ENCODE measurements at places on chromosomes 7 and 10.

- DNase-seq = no peak
Measured at GRCh38 chr7:87075671-87076404, 16.4 kb upstream of the ELAPOR2 start.

- DNase-seq = no peak
Measured at GRCh38 chr10:24701447-24701846, 22.2 kb downstream of the ARHGAP21 start.

DNA sequence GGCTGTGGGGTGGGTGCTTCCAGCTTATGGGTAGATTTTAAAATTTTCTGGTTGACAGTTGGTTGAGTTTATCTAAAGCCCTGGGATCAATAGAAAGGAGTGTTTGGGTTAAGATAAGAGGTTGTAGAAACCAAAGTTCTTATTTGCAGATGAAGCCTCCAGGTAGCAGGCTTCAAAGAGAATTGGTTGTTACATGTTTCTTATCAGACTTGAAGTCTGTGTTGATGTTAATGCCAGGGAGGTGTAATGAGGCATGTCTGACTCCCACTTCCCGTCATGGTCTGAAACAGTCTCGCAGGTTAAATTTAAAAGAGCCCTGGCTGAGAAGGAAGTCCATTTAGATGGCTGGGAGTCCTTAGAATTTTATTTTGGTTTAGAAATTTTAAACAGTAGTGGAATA lies 165.2 kb upstream of the TMEM72 start:
- no peak for DNase-seq

- no peak for DNase-seq
Measured at GRCh38 chr10:78991187-78991586, 77.6 kb upstream of the ZMIZ1 start.

DNA sequence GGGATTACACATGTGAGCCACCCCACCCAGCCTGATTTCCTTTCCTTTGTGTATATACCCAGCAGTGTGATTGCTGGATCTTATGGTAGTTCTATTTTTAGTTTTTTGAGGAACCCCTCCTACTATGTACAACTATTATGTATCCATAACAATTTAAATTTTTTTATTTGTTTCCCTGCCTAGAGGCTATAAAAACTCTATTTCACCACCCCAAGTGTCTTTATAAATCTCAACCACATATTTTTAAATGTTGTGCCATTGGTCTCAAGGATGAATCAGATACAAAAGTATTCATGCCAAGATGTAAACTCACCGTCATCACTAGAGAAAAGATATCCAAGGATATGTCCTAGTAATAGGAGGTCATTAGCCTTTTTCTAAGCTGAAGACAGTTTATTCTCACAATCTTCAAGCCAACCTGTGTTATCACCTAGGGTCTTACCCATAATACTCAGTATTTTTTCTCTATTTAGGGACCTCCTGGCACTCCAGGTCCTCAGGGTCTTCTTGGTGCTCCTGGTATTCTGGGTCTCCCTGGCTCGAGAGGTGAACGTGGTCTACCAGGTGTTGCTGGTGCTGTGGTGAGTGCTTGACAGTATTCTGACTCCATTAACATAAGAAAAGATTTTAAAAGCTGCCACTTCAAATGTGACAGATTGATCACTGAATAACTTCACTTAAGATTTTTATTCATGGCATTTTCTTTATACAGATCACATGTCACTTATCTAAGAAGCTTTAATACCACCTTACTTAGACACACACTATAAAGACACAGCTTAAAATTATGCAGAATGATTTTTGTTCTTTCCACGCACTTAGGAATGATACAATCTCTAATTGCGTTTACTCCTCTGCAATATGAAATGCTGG lies 29.4 kb downstream of the COL1A2 start:
- DNase-seq = no peak

- no peak for DNase-seq
Measured at GRCh38 chr7:110104243-110104642, 986.7 kb upstream of the LRRN3 start.

GRCh38 chr7:34296663-34297062 lies 361.4 kb upstream of the NPSR1 start:
- DNase-seq = no peak

DNA sequence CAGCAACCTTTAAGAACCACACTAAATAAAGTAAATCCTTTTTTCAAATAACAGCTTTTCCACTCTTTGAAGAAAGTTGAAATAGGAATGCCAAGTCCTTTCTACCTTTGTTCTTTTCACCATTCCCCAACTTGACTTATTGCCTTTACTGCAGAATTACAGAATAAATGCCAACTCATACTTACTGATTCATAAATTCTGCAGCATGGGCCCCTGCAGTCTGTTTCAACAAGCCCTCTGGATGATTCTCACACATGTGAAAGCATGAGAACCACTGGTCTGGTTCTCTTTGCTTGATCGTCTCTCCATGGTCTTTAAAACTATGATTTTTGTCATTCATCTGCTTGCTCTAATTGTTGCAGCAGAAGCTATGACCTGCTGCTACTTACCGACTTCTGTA lies 56.1 kb downstream of the HACD1 start:
- no peak for DNase-seq

DNA sequence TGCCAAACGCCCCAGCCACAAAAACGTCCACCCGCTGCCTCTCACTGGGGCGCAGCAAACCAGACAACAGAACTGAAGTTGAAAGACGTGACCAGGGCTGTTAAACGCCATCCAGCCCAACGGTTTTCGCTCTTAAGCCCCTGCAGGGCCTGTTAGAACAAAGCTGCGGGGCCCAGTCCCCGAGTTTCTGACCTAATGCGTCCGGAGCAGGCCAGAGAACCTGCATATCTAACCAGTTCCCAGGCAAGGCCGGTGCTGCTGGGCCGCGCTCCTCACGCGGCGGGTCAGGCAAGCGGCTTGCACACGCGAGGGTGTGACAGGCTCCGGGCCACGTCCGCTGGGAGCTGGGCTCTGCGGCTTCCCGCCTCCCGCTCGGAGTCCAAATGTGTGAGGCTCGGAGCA lies 87.0 kb downstream of the PTPRN2 start:
- no peak for DNase-seq

DNA sequence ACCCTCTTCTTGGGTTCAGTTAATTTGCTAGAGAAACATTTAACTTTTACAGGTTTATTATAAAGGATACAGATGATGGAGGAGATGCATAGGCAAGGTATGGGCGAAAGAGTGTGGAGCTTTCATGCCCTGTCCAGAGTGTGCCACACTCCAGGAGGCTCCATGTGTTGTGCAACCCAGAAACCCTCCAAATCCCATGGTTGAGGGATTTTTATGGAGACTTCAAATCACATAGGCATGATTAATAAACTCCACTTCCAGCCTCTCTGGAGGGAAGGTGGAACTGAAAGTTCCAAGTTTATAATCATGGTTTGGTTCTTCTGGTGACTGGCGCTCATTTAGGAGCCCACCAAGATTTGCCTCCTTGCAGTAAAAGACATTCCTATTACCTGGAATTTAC lies 159.9 kb downstream of the PHTF2 start:
- no peak for DNase-seq

GRCh38 chr10:117996709-117997108 lies 50.0 kb downstream of the RAB11FIP2 start:
- DNase-seq = no peak

GRCh38 chr7:26061678-26062603 lies 90.1 kb upstream of the NFE2L3 start:
- peak; percentile 18 for DNase-seq

DNA sequence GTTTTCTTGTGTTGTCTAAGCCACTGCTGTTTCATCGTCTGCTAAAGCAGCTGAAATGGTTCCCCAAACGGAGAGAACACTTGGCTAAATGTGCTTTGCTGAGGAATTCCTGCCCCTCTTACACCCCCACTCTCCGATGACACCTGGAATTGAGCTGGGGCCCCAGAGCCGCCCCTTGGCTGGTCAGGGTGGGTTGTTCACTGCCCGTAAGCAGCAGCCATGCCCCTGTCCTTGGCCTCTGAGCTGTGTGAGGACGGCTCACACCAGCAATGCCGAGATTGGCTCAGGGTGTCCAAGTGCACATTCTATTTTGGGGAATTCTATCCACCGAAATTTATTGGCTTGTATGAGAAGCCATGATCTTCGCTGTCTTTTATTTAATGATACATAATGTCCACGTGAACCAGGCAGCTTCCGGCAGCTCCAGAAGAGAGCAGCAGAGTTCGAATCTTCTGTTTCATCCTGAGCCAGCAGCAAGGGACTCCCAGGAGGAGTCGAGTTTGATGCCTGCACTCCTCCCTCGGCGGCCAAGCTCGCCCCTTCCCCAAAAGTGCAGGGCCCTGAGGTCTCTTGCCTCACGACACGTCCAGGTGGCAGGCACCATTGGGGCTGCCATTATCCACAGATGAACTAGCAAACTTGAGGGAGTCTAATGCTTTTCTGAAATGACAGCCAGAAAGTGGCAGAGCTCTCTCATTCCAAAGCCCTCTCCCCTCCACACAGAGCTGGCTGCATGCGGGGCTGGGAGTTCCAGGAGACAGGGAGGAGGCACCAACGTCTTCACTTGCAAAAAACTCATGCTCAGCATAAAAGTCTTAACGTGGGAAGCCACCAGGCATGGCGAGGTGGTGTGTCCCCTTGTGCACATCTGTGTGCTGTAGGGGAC lies 114.0 kb downstream of the WDR37 start:
- DNase-seq = no peak

GRCh38 chr10:102612964-102613275 lies 31.4 kb upstream of the TRIM8 start:
- no peak for DNase-seq

DNA sequence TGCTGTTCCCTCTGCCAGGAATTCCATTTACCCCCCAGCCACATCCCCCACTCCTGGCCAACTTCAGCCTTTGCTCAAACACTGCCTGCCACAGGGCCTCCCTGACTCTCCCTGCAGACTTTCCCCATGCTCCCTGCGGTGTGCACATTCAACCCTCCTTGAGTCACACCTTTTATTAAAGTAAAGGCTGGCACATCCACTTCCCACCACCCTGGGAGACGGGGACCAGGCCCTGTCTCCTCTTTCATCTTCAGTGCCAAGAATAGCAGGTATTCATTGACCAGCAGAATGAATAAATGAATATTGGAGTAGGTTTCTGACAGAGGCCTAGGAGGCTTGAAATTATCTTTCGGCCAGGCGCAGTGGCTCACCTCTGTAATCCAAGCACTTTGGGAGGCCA lies 91.4 kb downstream of the GRK5 start:
- DNase-seq = no peak

DNA sequence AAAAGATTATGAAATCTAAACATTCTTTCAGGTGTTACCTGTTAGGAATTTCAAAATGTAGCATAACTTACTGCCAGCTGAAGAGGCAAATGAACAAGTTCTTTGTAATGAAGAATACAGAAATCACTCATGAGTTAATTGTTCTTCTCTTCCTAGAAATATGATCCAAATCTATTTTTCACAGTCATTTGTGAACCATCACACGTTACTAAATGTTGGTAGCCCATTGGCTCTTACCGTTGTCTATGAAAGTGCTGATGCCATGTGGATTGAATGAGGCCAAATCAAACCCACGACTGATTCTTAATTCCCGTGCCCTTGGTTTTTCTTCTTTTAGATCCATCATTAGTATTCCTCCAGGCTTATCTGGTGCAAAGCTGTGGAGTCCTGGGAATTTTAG lies 15.9 kb upstream of the PON3 start:
- no peak for DNase-seq

- no peak for DNase-seq
Measured at GRCh38 chr7:142496545-142496991, 238.7 kb upstream of the PRSS58 start.

DNA sequence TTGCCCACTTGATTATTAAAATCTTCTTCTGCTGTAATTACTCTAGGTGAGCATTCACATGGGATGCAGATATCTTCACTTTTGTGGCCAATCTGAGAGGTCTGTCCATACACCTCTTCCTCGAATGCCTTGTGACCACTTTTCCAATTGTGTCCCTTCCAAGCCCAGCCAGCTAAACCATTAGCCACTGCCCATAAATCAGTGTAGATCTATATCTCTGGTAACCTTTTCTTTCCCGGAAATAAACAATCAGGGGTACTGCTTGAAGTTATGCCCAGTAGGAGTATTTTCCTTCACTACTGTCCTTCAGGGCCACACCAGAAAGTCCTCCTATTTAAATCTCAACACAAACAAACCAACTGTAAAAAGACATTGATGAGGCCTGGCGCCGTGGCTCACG lies 104.6 kb upstream of the KCNMA1 start:
- DNase-seq = no peak

- no peak for DNase-seq
Measured at GRCh38 chr10:103640436-103641181, 147.1 kb downstream of the NEURL1 start.

DNA sequence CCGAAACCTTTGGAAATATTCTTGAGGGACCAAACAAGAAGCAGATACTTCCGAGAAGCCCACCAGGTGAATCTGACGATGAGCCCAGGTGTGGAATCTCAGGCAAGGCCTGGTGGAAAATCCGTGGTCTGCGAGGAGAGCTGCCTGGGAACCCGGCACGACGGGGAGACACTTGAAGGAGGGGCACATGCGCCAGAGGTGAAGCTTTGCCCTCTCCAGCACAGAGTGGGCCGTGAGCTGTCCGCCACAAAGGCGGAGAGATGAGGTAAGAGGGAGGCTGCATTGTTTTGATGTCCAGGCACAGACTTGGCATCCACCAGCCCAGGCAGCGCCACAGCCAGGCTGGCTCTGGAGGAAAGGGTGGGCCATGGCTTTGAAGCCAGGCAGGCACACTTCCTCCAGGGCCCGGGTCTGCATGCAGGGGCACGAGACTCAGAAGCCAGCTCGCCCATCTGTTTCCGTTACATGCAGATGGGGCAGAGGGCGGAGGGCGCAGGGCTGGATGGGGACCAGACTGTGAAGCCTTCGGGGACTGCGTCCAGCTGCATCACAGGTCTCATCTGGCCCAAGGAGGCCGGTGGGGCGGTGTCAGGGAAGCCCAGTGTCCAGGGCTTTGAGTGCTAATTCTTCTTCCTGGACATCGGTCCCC lies 45.4 kb downstream of the CALML3 start:
- no peak for DNase-seq

- no peak for DNase-seq
Measured at GRCh38 chr7:128935342-128935730, 2.4 kb upstream of the IRF5 start.

- no peak for DNase-seq
Measured at GRCh38 chr10:51937308-51938140, 238.1 kb upstream of the CSTF2T start.

GRCh38 chr7:26307791-26308190 lies 16.1 kb downstream of the SNX10 start:
- DNase-seq = no peak

GRCh38 chr10:125112697-125113494 lies 47.5 kb downstream of the CTBP2 start:
- no peak for DNase-seq

DNA sequence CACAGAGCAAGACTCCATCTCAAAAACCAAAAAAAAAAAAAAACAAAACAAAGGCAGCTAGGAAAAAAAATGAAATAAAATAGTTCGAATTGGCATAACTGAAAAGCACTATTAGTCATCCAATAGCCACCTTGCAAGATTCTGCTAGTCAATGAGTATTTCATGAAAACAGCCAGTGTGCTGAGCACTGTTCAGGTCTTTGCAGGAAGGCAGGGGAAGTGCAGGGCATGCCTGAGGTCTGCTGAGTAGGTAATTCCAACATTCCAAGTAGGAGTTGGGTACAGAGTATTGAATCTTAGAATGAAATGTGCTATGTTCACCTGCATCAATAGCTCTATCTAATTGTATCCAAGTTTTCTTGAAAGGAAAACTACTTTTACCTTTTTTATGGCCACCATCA lies 22.9 kb downstream of the ABRAXAS2 start:
- no peak for DNase-seq
